ENCODE measurements at places on chromosomes 3 and 15.

DNA sequence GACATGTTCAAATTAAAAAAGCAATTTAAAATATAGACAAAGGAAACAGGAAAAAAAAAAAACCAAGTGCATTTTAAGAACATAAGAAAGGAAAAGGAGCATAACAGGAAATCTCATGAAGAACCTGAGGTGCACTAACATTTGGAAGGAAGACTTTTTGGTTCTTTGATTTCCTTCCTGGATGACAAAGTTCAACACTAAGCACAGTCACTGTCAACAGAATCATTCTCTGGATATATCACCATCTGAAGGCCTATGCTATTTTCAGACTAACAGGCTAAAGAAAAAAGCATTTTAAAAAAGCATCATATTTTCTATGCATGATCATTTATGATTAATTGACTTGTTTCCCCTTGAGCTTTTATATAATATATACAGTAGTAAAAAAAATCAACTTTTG, 349.6 kb downstream of the PLCL2 start:
- DNase-seq = no peak

DNA sequence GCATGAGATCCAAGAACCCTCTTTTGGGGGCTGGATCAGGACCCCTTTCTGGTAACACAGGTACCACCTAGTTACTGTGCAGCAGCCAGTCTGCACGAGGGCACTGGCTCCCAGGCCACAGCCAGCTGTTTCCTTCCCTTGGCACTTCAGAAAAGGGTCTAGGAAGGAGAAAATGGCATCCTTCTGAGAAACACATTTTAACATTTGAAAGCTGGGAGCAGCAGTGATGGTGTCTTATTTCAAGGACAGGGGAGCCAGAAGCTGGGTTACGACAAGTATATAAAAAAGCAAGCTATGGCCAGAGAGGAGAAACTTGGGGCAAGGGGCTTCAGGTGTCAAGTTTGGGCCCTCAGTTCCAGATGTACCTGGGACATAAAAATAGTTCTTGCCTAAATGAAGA, 282.8 kb downstream of the CTNNB1 start:
- DNase-seq = peak; percentile 19

DNA sequence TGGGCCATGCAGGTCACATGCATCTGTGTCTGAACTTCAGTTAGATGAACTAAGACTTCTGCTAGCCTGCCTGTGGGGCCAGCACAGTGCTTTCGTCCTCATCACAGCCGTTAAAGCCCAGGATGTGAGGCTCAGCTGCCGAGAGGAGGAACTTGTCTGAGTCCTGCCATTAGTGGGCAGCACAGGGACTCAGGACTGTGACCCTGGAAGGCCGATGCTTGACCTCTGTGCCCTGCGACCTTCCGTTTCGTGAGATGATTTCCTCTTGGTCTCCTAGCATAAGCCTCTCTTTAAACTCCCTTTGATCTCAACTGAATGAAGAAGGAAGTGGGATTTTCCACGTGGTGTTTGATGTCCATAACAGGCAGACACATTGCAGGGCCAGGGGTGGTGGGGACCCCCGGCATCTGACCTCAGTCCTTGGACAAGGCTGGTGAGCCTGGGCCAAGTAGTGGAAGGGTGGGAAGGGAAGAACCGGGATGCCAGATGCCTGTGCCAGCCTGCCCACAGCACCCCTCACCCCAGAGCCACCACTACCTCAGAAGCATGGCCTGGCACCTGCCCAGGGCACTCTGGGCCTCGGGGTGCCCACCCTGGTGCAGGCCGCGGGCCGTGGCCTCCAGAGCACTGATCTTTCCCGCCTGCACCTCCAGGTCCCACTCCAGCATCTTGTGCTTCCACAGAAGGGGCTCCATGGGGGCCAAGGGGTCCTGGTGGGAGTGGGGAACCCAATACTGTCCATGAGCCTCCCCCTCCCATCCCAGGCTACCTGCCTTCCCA, 21.6 kb downstream of the PLA2G4B start:
- no peak for DNase-seq

GRCh38 chr3:69250014-69250413, 127.6 kb upstream of the LMOD3 start:
- peak; percentile 87 for DNase-seq

DNA sequence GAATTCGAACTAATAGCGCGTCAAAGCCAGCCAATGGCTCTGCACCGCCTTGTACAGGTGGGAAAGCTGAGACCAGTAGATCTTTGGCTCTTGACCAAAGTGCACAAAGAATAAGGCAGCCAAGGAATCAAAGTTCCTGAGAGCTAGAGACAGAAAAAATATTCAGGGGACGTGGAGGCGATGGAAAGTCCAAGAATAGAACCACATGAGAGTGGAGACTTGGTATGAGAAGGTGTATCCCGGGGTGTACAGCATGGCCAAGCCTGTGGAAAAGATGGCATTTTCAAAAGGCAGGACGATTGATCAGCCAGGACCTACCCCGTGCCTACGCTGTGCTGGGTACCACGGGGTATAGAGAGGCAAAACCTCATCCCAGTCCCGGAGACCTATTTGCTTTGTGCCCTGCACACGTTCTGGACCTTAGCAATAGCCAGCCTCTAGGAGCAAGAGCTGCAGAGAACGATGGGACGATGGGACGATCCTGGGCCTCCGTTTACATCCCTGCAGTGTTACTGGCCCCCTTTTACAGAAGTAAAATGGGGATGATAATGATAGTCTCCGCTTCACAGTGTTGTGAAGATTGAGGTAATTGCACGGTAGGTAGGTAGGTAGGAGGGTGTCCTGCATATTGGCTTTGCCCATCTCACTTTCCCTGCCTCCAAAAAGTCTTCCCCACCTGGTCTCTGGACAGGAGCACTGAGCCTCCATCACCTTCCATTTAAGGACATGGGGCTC, 583 bp upstream of the RBSN start:
- DNase-seq = no peak

DNA sequence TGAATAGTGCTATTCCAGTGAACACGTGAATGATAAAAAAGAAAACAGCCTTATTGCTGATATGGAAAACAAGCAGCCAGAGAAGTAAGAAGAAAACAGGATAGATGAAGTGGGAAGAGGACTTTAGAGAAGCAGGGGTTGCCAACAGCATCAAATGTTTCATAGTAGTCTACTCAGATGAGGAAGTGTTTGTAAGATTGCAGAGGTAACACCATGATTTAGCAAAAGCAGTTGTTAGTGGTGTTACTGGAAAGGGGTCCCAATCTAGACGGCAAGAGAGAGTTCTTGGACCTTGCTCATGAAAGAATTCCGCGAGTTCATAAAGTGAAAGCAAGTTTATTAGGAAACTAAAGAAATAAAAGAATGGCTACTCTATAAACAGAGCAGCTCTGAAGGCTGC, 108.8 kb upstream of the MCTP2 start:
- DNase-seq = no peak

DNA sequence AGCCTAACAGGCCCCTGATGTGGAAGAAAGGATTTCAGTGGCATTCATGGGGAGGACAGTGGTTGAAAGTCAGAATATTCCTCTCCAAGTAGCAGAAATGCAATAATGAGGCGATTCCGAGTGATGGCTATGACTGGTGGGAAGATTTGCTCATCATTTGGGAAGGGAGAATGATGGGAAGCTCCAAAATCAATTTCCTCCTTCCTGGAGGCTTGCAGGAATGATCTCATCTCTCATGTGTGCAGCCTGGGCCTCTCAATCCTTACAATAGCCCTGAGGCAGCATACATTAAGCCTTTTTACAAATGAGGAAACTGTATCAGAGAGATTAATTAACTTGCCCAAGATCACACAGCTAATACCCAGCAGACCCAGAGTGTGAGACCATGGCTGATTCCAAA, 58.7 kb downstream of the BOC start:
- no peak for DNase-seq

GRCh38 chr3:142445816-142446254, 2.0 kb downstream of the XRN1 start:
- no peak for DNase-seq

DNA sequence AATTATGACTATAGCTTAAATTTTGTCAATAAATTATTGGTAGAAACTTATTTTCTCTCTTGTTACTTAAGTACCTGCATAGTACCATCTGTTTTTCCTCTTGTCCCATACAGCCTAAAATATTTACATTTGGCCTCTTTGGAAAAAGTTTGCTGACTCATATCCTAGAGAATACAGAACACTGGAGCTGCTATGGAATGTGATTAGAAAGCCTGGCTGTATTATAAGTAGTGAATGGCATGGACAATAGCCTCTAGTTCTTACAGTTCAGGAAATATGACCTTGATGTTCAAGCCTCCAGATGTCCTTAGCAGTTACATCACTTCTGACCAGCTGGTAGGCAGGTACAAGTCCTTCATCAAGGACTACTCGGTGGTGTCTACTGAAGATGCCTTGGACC, 28.3 kb downstream of the ST8SIA2 start:
- no peak for DNase-seq

- no peak for DNase-seq
Measured at GRCh38 chr3:49388289-49388820, 23.4 kb downstream of the RHOA start.

Data from ELF-1 (cell line).